ENCODE measurements at places on chromosomes 5 and 9.

DNA sequence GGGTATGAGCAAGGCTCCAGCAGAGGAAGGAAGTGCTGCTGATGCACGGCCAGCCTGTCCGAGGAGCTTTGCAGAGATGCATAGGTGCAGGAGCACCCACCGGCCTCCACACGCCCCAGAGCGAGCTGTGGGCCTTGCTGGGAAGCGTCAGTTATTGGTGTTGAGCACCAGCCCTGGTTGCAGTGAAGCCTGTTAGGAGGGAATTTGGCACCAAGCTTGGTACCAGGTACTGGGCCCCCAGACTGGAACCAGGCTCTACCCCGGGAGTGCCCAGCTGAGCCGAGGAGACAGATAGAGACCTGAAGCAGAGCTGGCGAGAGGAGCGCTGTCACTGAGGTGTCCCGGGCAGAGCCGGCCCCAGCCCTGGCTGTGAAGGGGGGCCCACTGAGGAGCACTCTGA lies 5.2 kb downstream of the TCF7 start:
- no peak for DNase-seq

DNA sequence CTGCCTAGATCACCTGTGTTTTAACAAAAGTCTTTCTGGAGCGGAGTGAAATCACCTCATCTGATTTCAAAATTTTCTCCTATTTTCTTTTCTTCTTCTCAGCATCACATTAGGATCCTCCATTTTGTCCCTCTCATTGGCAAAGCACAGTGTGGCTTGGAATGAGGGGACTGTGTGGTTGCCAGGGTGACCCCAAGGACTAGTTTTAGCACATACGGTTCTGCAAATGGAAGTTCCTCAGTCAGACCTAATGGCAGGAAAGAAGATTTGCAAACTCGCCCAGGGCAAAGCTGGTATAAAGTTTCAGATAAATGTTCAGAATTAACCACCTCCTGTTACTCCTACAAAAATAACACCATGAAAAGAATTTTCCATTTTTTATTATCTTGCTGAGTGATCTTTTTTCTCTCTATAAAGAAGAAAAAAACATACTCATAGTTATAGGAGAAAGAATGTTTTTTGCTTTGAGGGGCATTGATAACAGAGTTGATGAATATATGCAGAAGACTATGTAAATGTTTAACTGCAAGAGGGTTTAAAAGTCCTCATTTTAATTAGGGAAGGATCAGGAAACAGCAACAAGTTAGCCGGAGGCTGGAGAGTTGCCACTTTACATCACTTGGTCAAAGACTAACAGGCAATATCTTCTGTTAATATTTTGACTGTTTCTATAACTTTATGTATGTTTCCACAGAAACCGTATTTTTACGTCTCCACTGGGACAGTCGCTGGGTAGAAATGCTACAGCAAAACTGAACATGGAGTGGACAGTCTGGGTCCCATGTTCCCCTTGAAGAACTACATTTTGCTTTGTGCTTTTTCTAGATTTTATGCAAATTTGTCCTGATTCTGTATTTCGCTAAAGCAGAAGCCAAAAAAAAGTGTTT lies 257.8 kb downstream of the NR2F1-AS1 start:
- no peak for DNase-seq

DNA sequence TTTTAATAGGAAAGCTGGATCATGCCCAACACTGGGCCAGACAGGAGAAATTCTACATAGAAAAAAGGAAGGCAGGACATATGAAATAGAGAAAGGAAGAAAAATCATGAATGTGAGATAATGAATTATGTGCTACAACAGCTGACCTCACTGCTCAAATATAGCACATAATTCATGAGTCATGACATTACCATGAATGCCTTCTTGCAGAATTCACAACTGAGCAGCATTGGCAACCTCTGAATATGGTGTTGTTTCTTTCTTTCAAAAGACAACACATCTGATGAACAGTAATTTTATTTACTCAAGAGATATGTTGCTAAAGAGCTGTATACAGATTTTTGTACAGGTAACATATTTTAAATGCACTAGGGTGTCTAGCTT lies 34.4 kb downstream of the APBA1 start:
- DNase-seq: no peak

DNA sequence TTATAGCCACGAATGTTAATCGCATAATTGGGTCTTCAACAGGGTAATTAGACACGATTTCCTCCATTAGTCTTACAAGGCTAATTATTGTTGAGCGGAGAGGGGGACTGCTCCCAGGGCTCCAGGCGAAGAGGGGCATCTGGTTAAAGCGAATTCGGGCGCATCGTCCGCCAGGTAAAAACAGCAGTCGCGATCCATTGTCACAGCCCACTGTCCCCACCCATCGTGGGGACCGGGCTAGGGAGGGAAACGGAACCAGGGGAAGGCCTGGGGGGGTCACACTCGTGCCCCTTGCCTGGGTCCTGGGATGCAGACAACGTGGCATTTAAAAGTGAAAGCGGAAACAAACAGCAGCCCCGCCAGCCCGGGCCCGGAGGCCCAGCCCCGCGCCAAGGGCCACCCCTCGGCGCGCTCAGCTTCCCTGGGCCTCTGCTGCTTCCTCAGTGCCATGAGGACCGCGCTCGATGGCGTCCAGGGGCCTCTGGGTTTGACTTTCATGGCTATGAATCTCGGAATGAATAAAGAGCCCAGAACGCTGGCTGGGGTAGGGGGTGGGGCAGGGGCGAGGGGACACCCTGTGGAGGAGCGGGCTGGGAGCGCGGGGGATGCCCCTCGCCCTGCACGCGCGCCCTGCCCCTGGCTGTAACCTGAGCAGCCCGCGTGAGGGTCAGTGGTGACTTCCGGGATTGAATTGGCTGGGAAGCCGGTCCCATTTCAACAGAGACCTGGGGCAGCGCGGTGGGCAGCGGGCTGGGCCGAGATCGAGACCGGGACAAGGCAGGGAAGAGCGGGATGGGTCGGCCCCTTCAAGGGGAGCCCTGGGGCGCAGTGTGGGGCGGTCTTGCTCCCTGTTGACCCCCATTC lies 99.9 kb downstream of the GTF3C4 start:
- peak; percentile 16 for DNase-seq

DNA sequence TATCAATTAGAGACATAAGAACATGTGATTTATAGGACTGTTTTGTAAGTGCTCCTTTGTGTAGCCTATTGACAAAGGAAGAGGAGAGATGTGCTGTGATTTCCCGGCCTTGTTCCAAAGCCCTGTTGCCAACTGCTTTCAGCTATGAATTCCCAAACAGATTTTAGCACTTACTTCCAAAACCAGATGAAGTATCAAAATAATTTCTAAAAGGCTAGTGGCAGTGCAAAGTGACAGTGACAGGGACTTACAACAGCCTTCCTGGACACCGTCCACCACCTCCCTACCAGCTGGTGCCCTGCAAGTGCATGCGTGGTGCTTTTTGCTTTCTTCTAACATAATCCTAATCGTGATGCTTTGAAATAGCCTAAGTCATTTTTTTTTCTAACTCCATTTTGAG lies 254.1 kb upstream of the ACTBL2 start:
- DNase-seq: no peak

DNA sequence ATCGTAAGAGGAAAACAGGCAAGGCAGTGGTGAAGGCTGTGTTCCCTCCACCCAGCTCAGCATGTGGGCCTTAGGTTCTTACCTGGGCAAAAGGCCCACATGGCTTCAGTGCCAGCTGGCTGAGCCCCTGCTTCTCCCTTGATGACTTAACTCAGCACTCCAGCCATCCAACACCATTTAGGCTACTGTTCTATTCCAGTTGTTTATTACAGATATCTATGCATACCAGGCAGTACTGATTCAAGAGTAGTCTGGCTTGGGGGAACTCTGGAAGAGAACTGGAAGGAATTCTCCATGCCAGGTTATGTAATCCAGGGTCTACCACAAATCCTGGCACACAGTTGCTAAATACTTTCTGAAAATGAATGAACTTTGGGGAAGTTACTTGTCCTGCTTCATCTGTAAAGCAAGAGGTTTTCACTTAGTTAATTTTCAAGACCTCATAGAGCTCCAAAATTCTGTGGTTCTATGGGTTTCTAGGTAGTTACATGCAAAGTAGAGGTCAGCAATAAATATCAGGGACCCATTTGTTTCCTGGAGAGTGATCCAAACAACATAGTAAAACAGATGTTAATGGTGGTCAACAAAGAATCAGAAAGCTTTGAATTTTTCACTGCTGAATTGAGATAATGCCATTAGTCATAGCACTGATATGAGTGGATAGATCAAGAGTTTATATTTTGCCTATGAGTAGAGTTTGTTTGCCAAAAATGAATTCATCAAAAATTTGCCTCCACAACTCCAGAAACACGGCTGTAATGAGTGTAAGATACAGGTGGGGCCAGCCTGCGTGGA lies 88.2 kb upstream of the OSMR start:
- DNase-seq: no peak

GRCh38 chr5:51449026-51449425 lies 65.8 kb downstream of the ISL1 start:
- no peak for DNase-seq

GRCh38 chr5:68478301-68479095 lies 262.9 kb downstream of the PIK3R1 start:
- DNase-seq: no peak

DNA sequence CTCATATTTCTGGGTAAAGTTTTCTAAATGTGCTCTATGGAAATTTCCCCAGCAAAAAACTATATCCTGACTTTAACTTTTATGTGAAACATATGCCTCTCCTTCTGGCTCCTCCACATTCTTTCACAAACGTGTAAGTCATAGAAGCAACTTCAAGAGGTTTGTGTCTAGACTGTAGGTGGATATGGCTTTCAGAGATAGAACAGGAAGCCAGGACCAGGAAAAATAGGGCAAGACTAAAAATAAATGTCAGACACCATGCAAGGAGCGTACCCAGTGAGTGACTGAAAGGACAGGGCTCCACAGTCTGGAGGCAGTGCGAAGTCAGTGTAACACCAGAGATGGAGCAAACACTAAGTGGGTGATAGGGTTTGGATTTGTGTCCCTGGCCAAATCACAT lies 240.7 kb downstream of the COX7C start:
- no peak for DNase-seq
